Adrenal gland (tissue), 19 donors: ENCODE measurements at places on chromosomes 6 and 20.

GRCh38 chr6:85252552-85252951 is 197.3 kb upstream of the NT5E start:
- H3K27me3 ChIP-seq = no peaks in the 10 kb centered on the region
- no peak overlapping the region for H3K27ac ChIP-seq
- DNase-seq = no peak
- H3K4me1 ChIP-seq = no peaks in the 10 kb centered on the region
- H3K36me3 ChIP-seq = no peaks in the 10 kb centered on the region
- H3K4me3 ChIP-seq = no peak overlapping the region

GRCh38 chr20:31569163-31570020 is 35.7 kb upstream of the ID1 start:
- no peaks in the 10 kb centered on the region for H3K27me3 ChIP-seq
- DNase-seq = peak; percentile 66
- H3K4me1 ChIP-seq = peaks cover 24% of the 10 kb centered on the region
- peaks cover 24% of the 10 kb centered on the region for H3K36me3 ChIP-seq
- peak overlapping the region; percentile 10 for H3K27ac ChIP-seq

DNA sequence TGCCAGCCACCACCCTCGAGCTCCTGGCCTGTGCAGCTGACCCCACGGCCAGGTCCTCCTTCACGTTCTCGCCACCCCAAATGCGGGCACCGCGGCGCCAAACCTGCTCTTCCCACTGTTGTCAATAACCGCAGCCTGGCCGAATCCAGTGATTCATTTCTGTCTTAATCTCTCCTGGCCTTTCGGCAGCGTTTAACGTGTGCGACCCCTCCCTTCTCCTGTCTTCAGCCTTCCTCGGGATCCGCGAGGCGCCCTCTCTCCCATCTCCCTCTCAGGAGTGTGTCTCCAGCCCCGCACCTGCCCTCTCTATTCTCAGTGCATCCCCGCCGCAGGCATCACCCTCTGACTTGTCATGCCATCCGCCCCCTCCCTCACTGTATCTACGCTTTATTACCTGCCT is 91.4 kb downstream of the THBS2 start:
- H3K4me3 ChIP-seq = no peak overlapping the region
- H3K27ac ChIP-seq = peak overlapping the region; percentile 54
- no peak for DNase-seq

DNA sequence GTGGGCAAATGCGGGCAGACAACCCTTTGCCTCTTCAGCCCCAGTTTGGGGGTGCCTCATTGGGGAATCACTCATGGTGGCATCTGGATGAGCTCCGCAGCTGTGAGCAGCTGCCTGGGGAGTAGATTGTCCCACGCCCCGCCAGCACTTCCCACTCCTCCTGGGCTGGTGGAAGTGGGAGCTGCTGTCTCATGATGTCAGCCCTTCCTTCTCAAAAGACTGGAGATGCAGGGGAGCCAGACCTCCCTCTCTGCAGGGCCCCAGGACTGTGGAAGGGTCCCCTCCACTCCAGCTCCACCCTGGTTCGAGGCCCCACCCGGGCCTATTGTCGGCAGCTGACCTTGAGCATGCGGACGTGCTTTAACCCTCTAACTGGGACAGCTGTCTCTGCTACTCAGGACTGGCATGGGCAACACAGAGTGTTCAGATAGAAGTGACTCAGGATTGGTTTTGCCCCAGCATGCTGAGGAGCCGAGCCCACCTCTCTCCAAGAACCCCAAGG is 2.0 kb downstream of the UNC93A start:
- no peak overlapping the region for H3K27ac ChIP-seq
- no peaks in the 10 kb centered on the region for H3K4me1 ChIP-seq
- no peak for DNase-seq

- H3K27ac ChIP-seq = no peak overlapping the region
- no peaks in the 10 kb centered on the region for H3K36me3 ChIP-seq
- no peaks in the 10 kb centered on the region for H3K27me3 ChIP-seq
- no peak for DNase-seq
- H3K4me3 ChIP-seq = no peak overlapping the region
Measured at GRCh38 chr6:93036835-93037234, 382.5 kb downstream of the EPHA7 start.

DNA sequence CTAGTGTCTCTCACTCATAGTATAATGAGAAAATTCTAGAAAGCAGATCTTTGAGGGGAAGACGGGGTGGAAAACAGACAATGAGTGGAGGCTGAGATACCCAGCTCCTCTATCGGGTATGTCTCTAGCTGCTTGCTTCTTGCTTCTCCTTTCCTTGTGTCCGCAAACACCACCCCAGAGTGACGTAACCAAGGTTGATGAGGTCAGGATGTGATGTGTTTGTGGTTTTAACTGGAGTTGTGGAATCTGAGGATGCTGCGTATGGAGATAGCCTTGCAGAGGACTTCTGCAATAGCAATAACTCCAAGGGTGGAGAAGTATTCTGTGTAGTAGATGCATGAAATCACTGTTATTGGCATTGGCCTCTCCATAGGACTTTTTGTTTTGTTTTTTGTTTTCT is 132.7 kb upstream of the IFNGR1 start:
- H3K36me3 ChIP-seq = no peaks in the 10 kb centered on the region
- H3K4me1 ChIP-seq = no peaks in the 10 kb centered on the region
- peaks cover 7% of the 10 kb centered on the region for H3K27me3 ChIP-seq

- H3K4me3 ChIP-seq = no peak overlapping the region
- DNase-seq = no peak
- H3K27ac ChIP-seq = no peak overlapping the region
- H3K27me3 ChIP-seq = no peaks in the 10 kb centered on the region
- H3K36me3 ChIP-seq = no peaks in the 10 kb centered on the region
Measured at GRCh38 chr20:49420292-49420691, 62.2 kb downstream of the KCNB1 start.

DNA sequence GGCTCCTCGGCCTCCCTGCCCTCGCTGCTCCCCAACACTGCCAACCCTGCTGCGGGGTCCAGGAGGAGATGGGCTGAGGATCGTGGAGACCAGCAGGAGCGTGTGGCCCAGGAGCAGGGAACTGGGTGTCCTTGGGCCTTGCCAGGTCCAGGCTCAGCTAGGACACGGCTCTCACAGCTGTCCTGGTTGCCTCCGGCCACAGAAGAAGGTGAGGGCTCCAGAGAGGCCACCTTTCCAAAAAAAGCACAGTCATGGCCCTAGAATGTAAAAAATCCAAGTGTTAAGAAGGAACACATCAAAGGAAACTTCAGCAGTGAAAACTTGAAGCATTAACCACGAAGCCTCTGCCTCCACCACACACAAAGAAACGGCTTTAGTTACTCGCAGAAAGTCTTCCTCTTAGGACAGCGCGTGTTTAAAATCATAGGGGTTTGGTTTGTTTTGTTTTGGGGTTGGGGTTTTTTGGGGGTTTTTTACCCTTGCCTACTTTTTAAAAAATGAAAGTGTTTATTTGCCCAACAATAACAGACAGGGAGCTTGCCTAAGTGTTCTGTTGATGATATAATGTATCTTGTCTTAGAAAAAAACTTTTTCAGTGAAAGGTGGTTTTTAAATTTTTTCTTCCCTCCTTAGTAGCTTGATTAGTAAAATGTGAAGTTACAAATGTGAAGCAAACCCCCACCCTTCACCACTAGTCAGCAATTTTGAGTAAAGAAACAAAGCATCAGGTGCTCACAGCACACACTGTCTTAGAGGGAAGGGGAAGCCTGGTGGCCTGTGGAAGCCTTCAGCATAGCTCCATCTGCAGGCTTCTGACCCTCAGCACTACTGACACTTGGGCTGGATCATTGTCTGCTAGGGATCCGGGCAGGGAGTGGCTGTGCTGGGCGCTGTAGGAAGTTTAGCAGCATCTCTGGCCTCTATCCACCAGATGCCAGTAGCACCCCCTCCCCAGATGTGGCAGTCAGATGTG is 60.0 kb downstream of the PTPN1 start:
- no peaks in the 10 kb centered on the region for H3K27me3 ChIP-seq
- peak; percentile 41 for DNase-seq
- H3K27ac ChIP-seq = peak overlapping the region; percentile 45
- no peak overlapping the region for H3K4me3 ChIP-seq
- H3K36me3 ChIP-seq = peaks cover 41% of the 10 kb centered on the region
